ENCODE measurements at places on chromosomes 1 and 21.

DNA sequence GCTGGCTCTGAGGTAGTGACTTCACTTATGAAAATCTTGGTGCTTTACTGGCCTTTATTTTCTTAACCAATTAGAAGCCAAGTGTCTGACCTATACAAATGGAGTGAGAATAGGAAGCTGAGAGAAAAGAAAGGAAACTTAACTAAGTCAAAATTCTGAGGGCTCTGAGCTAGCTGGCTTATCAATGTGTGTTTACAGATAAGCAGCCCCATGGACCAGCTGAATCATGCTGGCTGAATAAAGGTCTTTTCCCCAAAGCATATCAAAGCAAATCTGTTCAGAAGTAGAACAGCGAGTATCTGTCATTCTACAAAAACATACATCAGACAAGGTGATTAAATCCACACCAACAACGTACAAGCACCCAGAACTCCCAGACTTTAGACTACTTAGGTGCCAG is 117.2 kb downstream of the BRINP2 start:
- DNase-seq = no peak

DNA sequence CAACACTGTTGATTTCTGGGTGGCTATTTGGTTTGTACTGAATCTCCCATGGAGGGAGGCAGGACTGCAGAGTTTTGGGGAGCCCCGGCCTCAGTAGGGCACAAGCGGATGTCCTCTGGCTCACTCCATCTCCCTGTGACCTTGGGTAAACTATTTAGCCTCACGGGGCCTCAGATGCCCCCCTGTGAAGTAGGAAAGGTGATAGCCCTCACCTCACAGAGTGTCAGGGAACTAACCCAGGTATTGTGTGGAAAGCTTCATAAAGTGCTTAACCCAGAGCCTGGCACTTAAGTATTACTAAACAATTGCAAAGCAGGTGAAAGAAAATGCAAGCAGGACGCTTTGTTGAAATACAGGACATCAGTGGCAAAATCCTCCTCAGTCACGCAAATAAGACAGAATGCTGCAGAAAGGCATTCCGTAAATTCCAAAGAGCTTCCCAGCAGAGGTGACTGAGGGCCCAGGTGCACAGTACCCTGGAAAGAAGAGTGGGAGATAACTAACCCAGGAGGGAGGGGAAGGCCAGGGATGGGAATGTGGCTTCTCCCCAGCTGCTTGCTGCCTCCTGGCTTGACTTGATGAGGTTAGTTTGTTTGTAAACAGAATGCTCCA is 436.3 kb downstream of the PRDM2 start:
- DNase-seq = no peak

DNA sequence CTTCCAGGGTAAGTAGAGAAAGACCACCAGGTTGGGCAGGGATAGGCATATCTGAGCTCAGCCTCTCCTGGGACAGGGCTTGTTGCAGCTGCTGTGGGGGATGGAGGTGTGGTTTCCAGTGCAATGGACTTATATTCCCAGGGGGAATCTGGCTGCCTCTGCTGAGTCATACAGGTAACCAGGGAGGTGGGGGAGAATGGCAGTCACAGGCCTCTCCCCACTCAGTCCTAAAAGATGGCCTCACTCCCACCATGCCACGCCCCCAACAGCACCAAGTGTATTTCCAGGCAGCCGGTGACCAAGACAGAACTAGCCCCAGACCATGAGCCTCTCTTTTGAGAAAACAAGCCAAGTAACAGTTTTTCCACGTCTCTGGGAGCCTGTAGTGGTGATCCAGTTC is 1240.7 kb downstream of the BRINP3 start:
- no peak for DNase-seq

- no peak for DNase-seq
Measured at GRCh38 chr1:30753118-30753517, 4.5 kb downstream of the LAPTM5 start.

DNA sequence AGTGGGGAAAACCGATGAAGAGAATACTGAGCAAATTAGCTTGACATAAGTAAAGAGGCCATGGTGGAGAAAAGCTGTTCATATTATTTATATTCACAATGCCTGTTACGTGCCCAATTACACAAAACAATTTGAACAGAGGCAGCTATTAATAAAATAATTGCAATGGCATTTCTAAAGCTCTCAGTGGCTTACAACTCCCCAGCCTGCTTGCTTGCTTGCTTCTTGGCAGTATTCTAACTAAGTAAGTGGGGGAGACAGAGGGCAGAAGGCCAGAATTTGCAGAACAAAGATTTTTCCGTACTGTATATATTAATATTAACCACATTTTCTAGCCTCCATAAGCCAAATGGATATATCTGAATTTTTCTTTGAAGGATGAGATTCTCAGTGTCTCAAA is 12.9 kb downstream of the PTPN14 start:
- no peak for DNase-seq

- DNase-seq = no peak
Measured at GRCh38 chr1:150576794-150577556, 2.4 kb downstream of the MCL1 start.

GRCh38 chr21:17139696-17140095 is 373.1 kb upstream of the CXADR start:
- DNase-seq = no peak

DNA sequence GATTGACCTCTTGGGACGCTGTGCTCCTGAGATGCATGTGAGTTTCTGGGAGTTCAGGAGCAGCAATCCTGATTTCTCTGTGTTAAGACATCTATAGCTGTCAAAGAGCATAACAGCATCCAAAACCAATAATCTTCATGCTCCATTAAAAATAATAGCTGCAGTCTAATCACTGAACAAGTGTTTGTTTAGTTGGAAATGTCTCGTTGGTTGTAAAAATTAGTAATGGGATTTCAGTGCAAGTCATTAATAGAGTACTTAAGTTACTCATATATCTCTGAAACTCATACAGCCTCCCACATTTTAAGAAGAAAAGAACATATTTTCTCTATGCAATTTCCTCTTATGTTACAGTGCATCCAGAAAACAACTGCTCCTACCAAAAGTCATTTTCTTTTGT is 249.8 kb downstream of the ZP4 start:
- DNase-seq = no peak

DNA sequence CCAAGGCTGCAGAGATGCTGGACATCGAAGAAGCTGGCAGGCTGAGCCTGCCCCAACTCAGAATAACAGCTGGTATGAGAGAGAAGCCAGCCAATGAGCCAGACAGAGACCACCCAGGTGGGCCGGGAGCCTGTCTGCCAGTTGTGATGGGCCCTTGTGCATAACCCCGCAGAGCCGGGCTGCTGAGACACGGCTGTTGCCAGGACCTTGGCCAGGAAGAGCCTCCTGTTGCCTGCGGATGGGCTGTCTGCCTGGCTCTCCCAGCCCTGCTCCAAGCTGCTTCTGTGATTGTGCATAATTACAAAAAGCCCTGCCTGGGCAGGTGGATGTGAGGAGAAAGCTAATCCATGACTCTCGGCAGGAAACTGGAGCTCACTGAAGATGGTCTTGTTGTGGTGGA is 126.5 kb downstream of the CAPN8 start:
- no peak for DNase-seq

- DNase-seq = no peak
Measured at GRCh38 chr1:115492880-115493279, 148.9 kb upstream of the VANGL1 start.

DNA sequence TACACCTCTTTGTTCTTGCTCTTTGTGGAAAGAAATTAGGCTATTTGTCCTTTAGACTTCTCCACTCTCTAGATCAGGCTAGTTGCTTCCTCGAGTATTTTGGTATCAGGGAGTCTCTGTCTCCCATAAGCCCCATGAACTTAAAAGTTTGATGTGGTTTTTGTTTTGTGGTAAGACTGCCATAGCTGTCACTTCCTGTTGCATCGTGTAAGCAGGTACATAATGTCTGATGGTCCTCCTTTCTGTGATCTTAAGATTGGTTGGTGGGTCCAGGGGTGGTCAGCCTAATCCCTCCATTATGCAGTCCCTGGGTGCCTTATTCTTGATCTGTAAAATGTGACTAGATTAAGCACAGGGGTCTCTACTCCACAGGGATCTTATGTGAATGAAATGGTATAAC is 23.1 kb downstream of the CD53 start:
- no peak for DNase-seq

- no peak for DNase-seq
Measured at GRCh38 chr1:72060466-72061245, 221.7 kb downstream of the NEGR1 start.

DNA sequence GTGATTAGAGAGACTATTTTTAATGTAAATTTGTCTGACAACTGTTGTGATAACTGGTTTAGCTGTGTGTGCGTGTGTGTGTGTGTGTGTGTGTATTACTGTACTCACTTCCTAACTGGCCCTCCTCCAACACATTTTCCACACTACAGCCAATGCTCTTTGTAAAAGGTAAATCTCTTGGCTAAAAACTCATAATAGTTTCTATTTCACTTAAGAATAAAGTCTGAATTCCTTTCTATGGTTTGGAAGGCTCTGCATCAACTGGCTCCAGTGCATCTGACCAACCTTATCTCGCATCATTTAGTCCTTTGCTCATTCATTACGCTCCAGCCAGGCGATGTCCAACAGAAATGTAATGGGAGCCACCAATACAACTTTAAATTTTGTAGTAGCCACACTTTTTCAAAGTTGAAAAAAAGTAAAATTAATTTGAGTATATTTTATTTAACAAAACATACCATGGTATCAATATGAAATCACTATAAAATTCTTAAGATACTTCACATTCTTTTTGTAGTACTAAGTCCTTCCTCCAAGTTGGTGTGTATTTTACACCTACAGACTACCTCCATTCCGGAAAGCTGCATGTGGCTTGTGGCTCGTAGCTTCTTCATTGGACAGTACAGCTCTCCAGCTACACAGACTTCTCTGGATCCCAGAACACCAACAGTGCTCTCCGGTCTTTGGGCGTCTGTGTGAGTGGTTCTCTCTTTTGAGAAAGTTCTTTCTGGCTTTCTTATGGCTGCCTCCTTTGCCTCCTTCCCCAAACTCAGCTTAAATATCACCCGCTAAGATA is 68.9 kb downstream of the NRIP1 start:
- DNase-seq = no peak

DNA sequence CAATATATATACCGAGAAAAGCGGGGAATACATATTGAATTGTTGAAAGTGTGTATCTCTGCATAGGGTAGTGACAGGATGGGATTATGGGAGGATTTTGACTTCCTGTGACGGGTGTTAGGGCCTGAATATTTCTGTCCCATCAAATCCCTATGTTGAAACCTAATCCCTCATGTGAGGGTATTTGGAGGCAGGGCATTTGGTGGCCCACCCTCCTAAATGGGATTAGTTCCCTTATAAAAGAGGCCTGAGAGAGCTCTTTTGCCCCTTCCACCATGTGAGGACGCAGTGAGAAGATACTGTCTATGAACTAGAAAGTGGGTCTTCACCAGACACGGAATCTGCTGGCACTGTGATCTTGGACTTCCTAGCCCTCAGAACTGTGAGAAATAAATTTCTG is 137.3 kb downstream of the ZSCAN20 start:
- no peak for DNase-seq

DNA sequence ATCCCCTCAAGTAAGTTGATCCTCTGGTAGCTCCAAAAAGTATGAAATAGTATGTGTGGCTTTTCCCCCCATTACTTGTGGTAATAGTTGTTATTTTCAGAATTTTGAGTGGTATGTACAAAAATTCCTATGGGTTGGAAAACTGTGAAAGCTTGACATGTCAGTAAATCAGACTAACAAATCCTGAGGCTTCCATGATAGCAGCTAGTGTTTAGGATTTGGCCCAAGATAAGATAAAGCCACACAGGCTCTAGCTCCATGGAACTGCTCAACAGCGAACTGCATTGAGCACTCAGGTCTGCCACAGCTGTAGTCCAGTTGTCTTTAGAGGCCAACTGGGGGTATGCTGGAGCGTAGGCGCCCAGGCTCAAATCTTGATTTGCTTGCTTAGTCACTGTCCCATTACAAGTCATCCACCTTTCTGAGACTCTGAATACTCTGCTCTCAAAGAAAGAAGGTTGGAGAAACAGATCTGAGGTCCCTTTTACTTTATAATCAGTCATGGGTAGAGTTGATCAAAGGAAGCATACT is 28.7 kb downstream of the ATP1A1 start:
- DNase-seq = no peak

GRCh38 chr1:10918531-10918930 is 93.9 kb upstream of the TARDBP start:
- no peak for DNase-seq

DNA sequence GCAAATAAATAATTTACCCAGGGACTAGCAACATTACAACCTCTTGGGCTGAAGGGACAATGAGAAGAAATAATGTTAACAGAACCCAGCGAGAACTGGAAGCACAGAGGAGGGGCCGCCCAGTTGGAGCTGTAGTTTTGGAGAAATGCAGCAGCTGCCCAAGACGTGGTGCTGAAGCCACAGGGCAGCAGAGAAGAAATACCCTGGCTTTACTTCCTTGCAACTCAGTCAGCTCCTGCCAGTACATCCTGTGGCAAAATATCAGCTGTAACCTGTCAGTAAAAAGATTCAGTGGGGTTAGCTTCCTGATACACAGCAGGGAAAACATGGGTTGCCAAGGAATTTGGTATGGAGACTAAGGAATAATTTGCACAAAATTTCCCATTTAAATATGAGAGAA is 283.6 kb upstream of the USP25 start:
- no peak for DNase-seq

DNA sequence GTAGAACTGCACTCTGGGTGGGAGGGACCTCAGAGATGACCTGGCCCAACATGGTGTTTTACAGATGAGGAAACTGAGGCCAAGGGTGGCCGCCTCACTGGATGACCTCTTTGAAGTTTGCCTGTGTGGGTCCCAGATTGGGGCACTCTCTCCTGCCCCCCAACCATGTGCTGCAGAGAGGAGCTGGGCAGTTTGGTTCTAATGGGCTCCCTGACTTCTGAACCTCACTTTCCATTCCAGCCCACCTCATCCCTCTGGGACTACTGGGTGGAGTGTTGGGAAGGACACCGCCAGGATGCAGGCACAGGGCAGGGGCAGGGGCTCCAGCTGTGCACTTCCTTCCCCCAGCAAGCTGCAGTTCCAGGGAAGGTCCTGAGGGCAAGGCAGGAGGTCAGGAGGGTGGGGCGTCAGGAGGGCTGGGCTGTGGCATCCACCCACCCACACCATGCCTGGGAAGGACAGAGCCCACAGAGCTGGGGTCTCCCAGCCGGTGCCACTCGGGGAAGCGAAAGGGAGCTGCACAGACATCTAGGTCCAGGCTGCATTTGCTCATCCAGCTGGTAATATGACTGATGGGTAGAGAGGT is 10.3 kb upstream of the EPS8L3 start:
- no peak for DNase-seq

GRCh38 chr1:45894331-45894730 is 90.9 kb downstream of the MAST2 start:
- DNase-seq = no peak

DNA sequence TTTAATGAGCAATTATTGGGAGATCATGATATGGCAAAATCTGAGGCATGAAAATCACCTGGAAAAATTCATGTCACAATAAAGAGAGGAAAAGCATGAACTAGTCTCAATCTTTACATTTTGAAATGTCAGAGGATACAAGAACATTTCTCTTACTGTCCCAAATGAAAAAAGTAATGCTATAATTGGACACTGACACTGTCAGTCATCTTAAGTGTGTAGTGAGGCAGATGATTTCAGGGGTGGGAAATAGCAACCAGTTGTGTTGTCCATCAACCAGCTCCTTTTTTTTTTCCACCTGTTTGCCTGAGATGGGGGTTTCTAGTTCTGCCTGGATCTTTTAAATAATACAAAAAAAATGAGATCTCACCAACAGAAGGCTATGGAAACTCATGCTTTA is 646.2 kb downstream of the KCNT2 start:
- no peak for DNase-seq

- peak; percentile 38 for DNase-seq
Measured at GRCh38 chr1:228174482-228175315, 9.1 kb downstream of the IBA57 start.

- DNase-seq = no peak
Measured at GRCh38 chr1:245751116-245751515, 596.3 kb downstream of the KIF26B start.

GRCh38 chr1:164796916-164797315 is 237.9 kb downstream of the PBX1 start:
- no peak for DNase-seq
